ENCODE measurements at places on chromosomes 12 and 14.
A peak's percentile ranks its signal among the peaks of the same experiment; 100 is the strongest.

DNA sequence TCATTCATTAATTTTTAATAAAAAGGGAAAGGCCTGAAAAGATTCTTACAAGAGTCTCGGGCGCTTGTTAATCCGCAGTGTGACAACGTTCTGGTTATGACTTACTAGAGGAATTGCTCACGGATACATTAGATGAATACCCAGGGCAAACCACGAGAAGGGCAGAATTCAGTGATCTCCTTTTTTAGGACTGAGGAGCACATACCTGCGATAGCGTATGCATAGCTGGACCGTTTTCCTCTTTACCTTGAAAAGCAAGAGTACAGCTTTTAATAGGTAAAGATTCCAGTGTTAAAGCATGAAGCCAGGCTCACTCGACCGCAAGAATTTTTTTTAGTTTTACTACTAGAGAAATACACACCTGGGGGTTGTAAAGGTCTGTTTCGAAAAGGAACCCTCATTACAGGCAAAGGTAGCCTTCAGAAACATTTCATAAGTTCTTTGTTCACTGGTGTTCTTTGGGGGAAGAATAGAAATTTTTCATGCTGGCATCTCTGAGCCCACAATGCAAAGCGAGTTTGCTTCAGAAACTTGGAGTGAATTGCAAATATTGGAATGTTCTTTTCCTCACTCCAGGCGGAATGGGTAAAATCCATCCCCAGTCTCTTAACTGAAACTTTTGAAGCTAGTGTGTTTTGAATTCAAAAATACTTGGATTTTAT is 953 bp downstream of the MAPK1IP1L start:
- DNase-seq, result no peak

- no peak for DNase-seq
Observed at GRCh38 chr12:56935752-56936151, 1.5 kb upstream of the SDR9C7 start.

- DNase-seq, result no peak
Observed at GRCh38 chr12:50964432-50964831, 12.1 kb downstream of the HIGD1C start.

DNA sequence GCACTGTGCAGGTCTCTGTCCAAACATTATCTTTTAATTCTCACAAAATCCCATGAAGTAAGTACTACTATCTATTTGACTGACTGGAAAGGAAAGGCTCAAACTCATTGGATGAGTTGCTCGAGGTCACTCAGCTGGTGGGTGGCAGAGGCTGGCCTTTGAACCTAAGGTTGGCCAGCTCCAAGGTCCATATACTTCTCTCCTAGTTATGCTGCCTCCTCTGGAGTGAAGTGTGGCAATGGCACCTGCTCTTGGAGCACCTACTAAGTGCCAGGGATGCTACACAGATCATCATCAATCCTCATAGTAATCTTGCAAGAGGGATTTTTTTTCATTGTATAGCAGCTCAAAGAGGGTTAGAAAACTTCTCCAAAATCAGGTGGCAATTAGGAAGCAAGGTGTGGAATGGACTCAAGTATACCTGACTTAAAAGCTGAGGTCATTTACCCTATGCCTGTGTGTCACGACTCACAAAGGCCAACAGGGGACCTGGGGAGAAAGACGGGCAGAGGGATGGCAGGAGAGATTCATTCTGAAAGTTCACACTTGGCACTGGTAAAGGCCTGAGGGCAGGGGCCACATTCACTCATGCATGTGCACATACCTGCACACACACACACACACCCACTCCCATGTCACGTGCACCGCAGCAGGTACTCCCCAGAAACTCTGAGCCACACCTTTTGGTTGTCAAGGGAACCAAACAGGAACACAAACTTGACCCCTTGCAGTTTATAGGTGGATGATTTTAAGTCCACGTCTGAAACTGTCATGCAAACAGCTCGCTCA is 146.4 kb downstream of the FOXN3 start:
- no peak for DNase-seq

DNA sequence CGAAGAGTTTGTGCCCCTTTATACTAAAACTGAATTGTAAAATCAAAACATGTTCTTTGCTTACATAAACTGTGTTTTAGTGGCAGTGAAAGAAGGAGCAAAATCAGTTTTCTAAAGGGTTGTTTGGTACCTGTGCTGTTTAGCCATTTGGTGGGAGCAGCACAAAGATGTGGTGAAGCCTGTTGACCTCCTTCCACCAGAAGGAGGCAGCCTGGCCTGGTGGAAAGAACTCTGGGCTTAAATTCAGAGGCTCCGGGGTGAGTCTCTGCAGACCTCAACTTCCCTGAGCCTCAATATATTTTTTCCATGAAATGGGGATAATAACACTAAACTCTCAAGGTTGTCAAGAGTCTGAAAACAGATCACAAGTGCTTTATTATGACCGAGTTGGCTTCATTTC is 502.5 kb downstream of the VRK1 start:
- peak; percentile 24 for DNase-seq

DNA sequence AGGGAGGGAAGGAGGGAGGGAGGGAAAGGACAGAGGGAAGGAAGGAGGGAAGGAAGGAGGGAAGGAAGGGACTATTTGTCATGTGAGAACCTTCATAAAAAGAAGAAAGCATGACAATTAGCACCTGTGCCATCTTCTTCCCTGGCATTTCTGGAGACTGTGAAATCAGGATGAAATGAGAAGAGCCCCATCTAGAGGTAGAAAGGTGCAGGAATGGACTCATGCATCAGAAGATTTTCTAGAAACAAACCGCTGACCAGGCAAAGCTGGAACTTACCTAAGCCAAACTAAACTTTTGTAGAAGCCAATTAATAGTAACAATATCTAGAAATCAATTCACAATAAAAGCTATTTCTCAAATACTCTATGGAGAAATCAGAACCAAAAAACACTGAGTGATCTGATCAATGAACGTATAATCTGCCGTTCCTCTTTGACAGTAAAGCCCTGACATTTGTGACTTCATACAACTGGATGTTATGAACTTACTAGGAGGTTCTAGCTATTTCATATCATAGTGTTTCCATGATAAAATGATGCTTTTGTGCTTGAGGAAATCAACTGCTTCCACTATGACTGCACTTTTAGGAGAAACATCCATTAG is 24.4 kb upstream of the CRACR2A start:
- DNase-seq, result peak; percentile 9

- DNase-seq, result no peak
Observed at GRCh38 chr12:16349131-16349460, 1.7 kb downstream of the MGST1 start.

DNA sequence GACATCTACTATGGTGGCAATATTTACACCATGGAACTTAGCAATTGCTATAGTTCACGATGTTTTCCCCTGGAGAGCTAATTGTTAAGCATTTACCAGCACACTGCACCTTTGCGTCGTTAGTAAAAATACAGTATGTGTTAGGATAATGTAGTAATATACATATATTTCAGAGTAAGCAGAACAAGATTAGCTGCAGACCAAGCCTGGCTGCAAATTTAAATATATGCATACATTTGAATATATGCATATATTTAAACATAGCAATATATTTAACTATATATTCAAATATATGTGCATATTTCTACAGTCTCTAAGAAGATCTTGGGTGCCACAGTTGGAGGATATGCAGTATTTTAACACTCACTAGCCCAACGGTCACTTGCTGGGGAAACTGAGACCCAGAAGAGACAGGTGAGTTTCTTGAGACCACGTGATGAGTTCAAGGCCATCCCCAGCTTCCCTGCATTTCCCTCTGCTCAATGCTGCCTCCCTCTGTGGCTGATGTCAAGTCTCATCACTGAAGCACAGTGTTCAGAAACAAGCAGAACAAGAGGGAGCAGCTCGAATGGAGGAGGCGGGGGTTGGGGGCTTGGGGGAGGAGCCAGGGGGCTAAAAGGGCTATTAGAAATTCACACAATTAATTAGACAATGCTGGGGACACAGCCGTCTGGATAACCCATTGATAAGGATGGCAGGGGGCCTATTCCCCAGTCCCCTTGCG is 708.0 kb downstream of the MED13L start:
- no peak for DNase-seq

DNA sequence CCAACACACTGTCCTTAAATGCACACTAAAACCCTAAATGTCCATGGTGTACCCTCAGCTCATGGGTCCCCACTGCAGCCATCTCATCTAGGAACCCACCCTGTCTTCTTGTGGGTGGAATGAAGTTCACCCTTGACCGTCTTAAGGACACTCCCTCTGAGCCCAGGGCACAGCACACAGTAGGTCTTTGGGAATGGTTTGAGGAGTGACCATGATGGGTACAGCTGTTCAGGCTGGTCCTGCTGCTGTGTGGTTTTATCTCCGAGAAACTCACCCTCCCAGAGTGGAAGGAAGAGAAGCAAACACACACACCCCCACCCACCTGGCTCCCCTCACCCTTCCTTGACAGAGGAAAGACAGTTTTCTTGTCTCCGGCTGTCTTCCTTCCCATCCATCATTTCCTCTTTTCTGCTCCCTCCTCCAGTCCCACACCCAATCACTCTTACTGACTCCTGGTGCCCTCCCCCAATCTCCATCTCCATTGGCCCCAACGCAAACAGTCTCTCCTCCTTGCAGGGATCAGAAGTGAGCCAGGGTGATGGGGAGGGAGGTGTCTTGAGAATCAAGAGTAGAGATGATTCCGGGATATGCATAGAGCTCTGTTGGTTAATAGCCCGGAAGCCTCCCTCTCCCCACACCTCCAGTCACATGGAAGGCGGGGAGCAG is 105.9 kb upstream of the LHX5 start:
- no peak for DNase-seq

Data from activated CD4-positive, alpha-beta T cell treated with anti-CD3 and anti-CD28 coated beads for 4 hours (primary cell).